ENCODE measurements at places on chromosomes 11 and 22.

GRCh38 chr11:48114740-48115139 lies 101.9 kb upstream of the OR4B1 start:
- no peak for DNase-seq

- no peak for DNase-seq
Measured at GRCh38 chr22:48975886-48976285, 851.8 kb downstream of the BRD1 start.

- DNase-seq: no peak
Measured at GRCh38 chr11:57501953-57502352, 13.5 kb downstream of the SLC43A1 start.

- no peak for DNase-seq
Measured at GRCh38 chr11:2584434-2584811, 115.4 kb downstream of the KCNQ1OT1 start.

DNA sequence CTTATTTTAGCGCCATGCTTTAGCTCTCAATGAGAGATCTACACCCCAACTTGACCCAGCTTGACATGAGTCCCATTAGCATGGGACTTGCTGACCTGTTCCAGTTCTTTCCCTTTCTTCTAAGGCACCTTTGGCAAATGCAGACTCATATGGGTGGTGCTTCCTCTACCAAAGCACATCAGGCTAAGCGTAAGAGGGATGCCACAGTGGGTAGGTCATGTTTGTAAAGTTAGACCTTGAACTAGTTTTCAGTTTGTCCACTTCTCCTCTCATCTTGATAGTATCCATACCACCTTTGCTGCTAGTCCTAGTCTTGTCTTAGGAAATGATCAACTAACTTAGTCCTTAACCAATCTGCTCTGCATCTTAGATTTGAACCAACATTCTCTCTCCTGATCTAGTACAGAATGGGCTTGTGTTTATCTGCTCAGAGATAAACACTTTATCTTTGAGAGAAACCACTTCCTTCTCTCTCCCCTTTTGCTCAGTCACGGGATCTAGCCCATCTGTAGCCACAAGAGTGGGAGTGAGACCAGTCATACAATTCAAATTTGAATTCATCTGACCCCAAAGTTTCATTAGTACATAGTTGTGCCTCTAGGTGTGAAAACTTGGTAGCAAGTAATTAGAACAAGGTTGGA lies 72.1 kb upstream of the CD44 start:
- DNase-seq: no peak

- no peak for DNase-seq
Measured at GRCh38 chr11:68690671-68691401, 6.5 kb downstream of the GAL start.

DNA sequence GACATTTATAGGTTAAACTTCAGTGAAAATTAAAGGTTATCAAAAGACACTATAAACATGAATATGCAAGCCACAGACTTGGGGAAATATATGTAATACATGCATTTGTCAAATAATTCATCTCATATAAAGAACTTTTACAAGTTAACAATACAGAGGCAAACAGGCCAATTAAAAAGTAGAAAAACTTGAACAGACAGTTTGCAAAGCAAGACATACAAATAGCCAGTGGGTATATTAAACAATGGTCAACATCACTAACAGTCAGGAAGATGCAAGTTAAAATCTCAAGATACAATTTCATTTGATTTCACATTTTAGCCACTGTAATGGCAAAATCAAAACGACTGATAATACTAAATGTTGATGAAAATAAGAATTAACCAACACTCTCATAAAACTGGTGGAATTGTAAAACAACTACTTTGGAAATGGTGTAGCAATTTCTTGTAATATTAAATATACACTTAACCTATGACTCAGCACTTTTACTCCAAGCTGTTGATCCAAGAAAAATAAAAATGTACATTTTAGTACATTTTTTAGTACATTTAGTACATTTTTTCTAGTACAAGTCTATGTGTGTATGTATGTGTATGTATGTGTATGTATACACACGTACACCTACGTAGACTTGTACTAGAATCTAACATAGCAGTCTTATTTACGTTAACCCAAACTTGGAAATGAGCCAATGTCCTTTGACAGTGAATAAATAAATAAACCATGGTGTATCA lies 62.8 kb downstream of the LRRC74B start:
- DNase-seq: no peak

DNA sequence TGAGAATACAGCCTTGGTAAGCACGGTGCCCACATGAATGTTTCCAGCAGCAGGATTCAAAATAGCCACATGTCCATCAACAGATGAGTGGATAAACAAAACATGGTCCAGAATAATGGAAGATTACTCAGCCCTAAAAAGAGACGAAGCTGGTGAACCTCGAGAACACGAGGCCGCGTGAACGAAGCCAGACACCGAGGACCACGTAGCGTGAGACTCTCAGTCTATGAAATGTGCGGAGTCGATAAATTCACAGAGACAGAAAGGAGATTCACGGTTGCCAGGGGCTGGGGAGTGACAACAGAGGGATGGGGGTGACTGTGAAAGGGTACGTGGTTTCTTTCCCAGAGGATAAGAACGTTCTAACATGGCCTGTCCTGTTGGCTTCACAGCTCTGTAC lies 2.9 kb upstream of the ASCL2 start:
- no peak for DNase-seq

GRCh38 chr22:35326854-35327562 lies 27.3 kb downstream of the TOM1 start:
- no peak for DNase-seq

GRCh38 chr22:23868580-23868979 lies 10.9 kb downstream of the SLC2A11 start:
- DNase-seq: no peak

GRCh38 chr11:28476864-28477263 lies 368.7 kb downstream of the METTL15 start:
- no peak for DNase-seq

DNA sequence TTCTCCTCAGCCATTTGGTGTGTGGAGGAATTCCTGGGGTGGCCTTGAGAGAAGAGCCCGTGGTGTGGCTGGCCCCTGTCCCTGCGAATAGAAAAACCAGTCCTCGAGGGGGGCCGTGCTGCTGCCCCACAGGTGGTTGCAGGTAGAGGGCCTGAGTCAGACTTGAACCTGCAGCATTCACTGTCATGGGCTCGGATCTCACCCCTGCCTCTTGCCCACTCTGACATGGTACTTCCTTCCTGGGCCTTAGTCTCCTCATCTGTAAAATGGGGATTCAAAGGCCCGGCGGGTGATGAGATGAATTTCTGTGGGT lies 19.4 kb downstream of the TRMU start:
- no peak for DNase-seq

- DNase-seq: peak; percentile 26
Measured at GRCh38 chr11:11407065-11407762, 54.2 kb upstream of the CSNK2A3 start.

- DNase-seq: no peak
Measured at GRCh38 chr11:64627371-64627770, 36.4 kb downstream of the SLC22A12 start.

DNA sequence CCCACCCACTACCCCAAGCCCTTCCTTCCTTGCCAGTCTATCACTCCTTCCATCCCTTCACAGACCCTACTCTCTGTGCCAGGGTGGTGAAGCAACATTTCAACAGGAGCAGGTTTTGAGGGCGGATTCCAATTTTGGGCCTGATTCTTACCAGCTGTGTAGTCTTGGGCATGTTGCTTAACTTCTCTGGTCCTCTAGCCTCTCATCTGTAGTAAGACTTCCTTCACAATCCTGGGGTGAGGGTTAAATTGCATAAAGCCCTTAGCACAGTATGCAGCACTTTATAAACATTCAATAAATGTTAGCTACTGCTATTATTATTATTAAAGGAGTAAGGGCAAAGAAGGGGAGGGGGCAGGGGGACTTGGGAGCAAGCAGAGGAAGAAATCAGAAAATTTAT lies 5.0 kb upstream of the RNF185 start:
- no peak for DNase-seq

DNA sequence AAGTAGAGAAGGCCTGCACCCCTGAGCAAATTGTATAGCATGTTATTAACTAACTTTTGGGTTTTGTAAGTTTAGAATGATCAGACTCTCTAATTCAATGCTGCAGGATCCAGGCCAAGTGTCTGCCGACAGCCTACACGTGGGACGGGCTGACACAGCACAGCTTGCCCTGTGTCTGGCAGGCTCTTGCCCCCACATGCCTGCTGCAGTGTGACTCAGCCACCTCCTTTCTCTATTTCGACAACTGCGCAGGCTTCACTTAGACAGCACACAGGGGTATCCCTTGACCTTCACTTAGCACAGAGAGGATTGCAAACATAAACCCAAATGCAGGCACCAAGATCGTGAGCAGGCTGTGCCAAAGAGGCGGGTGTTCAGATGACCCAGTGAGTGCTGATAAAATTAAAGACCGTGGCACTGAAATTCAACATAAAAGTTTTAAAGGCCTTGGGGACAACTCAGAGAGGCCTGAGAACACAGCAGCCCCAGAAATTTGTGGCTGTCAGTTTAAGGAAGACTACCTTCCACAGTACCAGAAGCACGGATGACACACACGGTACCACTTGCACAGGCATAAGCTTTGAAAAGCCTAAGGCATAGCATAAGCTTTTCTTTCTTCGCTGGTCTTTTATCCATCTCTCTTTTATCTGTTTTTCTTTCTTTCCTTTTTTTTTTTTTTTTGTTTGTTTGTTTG lies 37.8 kb downstream of the SCN3B start:
- no peak for DNase-seq

GRCh38 chr22:22060200-22061084 lies 77.9 kb upstream of the TOP3B start:
- no peak for DNase-seq

DNA sequence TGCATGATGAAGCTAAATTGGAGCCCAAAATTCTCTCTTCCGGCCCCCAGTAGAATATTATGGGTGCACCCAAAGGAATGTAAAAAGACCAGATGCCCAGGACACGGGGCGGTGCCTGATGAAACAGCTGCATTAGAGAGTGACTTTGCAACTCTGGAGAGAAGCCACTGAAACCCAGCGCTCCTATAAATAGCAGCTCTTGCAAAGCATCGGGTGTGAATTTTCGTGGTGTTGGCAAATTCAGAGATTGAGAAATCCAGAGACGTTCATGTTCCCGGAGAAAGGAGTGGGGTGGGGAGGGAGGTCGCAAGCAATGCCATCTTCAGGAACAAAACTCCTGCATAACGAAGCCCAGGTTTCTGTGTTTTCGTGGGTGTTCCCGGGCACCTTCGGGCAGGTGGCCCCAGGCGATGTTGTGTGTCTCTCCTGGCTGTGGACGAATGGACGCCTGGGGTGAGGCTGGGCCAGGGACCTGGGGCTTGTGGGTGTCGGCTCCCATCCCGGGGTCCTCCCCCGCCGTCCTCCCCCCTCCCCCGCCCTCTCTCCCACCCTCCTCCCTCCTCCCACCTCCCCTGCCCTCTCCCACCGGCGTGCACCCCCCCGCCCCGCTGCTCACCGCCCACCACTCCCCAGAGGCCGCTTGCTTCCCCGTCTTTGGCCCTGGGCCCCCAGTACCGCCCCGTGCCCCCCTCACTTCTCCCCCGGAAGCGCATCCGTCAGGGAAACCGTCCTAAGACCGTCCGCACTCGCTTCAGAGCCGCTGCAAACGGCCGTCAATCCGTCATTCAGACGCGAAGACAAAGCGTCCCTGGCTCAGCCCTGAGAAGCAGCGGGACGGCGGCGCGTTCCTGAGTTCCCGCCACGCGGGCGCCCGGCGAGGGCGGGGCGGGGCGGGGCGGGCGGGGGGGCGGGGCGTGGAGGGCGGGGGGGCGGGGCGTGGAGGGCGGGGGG lies 26.7 kb upstream of the TOLLIP start:
- no peak for DNase-seq

DNA sequence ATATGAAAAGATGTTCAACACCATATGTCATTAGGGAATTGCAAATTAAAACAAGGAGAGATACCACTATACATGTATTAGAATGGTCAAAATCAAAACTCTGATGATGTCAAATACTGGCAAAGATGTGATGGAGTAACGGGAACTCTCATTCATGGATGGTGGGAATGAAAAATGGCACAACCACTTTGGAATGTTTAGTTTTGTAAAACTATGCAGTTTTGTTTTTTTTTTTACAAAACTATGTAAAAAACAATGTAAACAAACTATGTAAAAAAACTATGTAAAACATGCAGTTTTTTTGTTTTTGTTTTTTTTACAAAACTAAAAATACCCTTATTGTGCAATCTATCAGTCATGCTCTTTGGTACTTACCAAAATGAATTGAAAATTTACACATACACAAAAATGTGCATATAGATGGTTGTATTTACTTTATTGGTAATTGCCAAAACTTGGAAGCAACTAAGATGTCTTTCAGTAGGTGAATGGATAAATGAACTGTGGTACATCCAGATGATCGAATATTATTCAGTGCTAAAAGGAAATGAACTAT lies 5.0 kb upstream of the USP47 start:
- DNase-seq: no peak

GRCh38 chr11:115780646-115781362 lies 276.6 kb upstream of the CADM1 start:
- DNase-seq: no peak

GRCh38 chr11:61611309-61611708 lies 30.4 kb upstream of the SYT7 start:
- DNase-seq: no peak

- no peak for DNase-seq
Measured at GRCh38 chr22:45562102-45562501, 59.4 kb downstream of the FBLN1 start.

GRCh38 chr11:114197799-114198500 lies 98.2 kb upstream of the NNMT start:
- DNase-seq: no peak
